ENCODE measurements at places on chromosomes 5 and 9.

DNA sequence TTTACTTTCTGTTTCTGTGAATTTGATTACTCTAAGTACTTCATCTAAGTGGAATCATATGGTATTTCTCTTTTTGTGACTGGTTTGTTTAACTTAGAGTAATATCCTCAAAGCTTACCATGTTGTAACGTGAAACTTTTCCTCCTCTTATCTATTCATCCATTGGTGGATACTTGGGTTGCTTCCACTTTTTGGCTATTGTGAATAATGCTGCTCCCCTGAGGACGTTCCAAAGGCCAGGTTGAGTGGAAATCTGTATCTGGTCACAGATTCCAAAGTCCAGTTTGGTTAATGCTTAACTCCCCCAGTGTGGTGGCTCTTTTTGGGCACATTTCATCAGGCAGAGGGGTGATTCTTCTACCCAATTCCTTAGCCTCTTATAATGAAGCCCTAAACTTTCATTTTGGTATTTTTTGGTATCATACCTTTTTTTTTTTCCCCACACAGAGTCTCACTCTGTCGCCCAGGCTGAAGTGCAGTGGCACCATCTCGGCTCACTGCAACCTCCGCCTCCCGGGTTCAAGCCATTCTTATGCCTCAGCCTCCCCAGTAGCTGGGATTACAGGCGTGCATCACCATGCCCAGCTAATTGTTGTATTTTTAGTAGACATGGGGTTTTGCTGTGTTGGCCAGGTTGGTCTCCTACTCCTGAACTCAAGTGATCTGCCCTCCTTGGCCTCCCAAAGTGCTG lies 65.4 kb downstream of the CMYA5 start:
- DNase-seq, result no peak

GRCh38 chr9:34603610-34604231 lies 8.2 kb downstream of the RPP25L start:
- DNase-seq, result peak; percentile 65

DNA sequence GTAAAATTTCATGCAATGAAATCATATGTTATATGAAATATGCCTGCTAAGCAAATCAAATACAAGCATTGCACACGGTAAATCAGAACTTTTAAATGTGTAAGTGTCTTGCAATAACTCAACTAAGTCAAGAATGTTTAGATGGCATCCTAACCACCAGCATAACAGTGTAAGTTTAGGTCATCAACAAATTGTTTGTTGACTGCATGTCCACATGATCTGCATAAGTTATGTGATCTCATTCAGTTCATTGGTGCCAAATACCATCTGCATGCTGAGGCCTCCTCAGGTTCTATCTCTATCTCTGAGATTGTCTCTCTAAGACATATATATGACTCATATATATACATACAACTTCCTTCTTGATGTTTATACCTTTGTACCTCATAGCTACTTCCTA lies 159.6 kb upstream of the STK32A start:
- no peak for DNase-seq

DNA sequence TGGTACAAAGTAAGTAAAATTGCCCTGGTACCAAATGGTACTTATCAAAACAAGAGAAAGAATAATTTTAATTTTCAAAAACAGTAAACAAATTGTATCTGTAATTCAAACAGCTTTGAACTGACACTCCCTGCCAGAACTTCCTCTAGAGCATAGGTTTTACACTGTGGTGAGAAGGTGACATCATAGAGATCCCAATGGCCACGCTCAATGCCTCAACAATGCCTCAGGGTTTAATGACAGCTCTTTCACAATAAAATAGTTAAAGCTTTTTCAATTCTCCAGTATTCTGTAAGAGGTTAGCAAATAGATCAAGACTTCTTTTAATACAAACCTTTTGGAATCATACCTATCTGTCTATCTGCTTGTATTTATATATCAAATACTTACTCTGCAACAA lies 437.1 kb downstream of the PRR16 start:
- no peak for DNase-seq

GRCh38 chr9:100066539-100066938 lies 32.3 kb downstream of the ERP44 start:
- no peak for DNase-seq

All from GM12892 (cell line).